ENCODE measurements at places on chromosomes 3 and 15.

- DNase-seq, result no peak
These were observed 118.2 kb downstream of the KLHL25 start for GRCh38 chr15:85676342-85677098.

DNA sequence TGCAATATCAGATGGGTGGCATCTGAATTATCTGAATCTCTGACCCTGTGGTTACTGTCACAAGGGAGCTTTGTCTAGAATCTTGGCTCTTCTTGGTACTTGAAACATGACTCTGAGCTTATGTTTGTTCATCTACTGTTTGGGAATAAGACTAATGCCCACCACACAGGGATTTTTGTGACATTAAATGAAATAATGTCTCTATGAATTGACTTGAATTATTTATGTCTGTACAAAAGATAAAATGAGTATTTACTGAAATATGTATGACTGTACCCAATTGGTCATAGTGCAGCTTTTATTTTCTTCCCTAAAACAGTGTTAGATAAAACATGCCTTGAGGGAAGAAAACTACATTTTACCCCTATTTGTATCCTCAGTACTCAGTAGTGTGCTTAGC, 87.9 kb upstream of the ZPLD1 start:
- DNase-seq, result no peak

- no peak for DNase-seq
These were observed 6.3 kb downstream of the CCNB2 start for GRCh38 chr15:59111251-59111650.

DNA sequence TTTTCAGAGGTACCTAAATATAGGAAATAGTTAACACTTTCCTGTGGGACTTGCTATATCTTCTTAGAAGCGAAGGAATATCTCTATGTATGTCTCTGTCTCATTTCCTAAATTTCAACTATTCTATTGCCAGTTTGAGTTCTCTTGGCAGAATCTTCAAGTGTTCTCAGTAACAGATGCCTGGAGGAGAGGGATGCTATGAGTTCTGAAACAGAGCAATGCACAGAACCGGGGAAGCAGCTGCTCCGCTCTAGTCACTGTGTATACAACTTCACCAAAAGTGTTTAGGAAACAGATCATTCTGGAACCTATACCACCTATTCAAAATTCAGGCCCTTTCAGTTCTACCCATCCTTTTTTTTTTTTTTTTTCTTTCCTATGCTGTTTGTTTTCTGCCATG, 144.6 kb downstream of the RORA start:
- no peak for DNase-seq

DNA sequence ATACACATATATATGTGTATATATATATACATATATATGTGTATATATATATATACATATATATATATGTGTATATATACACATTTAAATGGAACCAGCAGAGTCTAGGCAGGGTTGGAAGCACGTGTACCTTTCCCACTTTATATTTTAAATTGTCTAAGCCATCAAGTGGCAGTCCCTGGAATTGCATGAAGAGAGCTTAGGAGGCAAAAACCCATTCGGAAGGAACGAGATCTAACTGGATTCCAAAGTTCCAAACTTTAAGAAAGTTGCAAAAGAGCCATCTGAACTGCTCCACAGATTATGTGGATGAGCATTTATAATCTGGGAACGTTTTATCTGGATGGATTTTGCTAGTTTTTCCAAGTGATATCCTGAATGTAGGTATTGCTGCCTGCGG, 186.5 kb downstream of the FOXP1 start:
- DNase-seq, result no peak

All from stimulated activated CD4-positive, alpha-beta T cell treated with anti-CD3 and anti-CD28 coated beads, Interleukin-2, amount 100 ng/mL, for 24 hours (primary cell).